LHCN-M2 (cell line): ENCODE measurements at places on chromosomes 4 and X. TPM values are rescaled to one million over a fixed set of nuclear protein-coding genes. Genes with fewer than 3 reads are reported as not detected.
A peak's percentile ranks its signal among the peaks of the same experiment; 100 is the strongest.

GRCh38 chr4:16684097-16684496 lies 214.3 kb downstream of the LDB2 start:
- DNase-seq = no peak

GRCh38 chrX:74179499-74179898 lies 124.5 kb upstream of the ZCCHC13 start:
- DNase-seq = no peak

DNA sequence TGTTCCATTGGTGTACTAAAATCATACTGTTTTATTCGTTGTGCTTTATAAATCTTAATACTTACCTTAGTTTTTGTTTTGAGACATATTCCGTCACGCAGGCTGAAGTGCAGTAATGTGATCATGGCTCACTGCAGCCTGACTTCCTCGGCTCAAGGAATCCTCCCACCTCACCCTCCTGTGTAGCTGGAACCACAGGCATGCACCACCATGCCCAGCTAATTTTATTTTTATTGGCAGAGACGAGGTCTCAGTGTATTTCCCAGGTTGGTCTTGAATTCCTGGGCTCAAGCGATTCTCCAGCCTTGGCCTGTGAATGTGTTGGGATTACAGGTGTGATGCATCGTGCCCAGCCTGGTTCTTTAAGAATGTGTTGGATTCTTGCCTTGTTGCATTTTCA lies 24.4 kb upstream of the DCK start:
- no peak for DNase-seq

DNA sequence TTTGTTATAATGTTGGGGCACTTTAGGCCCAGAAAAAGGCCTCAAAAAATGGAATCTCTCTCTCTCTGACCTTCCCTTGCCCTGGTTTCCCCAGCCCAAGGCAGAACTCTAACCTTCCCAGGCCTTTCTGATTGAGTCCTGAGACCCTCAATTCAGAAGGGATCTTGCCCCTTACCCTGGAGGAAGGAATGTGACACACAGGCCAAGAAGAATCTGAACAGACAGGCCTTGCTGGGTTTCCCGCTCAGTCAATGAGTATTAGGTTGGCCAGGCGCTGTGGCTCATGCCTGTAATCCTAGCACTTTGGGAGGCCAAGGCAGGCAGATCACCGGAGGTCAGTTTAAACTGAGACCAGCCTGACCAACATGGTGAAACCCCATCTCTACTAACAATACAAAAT lies 27.6 kb downstream of the ELOVL6 start:
- DNase-seq = no peak

DNA sequence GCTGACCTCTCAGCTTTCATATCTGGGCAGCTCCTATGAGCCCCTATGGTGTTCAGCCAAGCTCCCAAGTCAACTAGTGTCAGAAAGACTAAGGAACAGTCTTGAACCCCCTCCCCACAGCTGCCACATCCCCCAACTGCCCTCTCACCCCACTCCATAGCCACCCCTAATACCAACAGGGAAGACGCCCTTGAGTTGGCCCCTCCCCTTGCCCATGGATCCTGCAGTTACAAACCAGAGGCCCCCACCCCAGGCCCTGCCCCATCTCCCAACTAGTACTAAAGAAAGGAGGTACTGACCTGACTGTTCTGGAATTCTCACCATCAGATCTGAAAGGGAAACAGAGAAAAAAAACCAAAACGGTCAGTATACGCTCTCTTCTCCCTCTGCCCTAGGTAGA lies 10.2 kb upstream of the IQSEC2 start:
- no peak for DNase-seq

DNA sequence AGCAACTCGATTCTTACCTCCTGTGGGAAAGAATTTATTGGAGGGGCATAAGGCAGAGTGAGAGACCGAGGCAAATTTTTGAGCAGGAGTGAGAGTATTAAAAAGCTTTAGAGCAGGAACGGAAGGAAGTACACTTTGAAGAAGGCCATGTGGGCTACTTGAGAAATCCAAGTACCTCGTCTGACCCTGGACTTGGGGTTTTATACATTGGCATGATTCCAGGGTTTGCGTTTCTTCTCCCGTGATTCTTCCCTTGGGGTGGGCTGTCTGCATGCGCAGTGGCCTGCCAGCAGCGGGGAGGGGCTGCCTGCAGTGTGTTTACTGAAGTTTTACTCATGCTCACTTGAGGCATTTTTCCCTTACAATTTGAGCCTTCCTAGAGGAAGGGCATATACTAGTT lies 3.4 kb downstream of the GALNT7 start:
- no peak for DNase-seq

GRCh38 chrX:118254611-118255010 lies 91.3 kb upstream of the WDR44 start:
- peak; percentile 23 for DNase-seq

DNA sequence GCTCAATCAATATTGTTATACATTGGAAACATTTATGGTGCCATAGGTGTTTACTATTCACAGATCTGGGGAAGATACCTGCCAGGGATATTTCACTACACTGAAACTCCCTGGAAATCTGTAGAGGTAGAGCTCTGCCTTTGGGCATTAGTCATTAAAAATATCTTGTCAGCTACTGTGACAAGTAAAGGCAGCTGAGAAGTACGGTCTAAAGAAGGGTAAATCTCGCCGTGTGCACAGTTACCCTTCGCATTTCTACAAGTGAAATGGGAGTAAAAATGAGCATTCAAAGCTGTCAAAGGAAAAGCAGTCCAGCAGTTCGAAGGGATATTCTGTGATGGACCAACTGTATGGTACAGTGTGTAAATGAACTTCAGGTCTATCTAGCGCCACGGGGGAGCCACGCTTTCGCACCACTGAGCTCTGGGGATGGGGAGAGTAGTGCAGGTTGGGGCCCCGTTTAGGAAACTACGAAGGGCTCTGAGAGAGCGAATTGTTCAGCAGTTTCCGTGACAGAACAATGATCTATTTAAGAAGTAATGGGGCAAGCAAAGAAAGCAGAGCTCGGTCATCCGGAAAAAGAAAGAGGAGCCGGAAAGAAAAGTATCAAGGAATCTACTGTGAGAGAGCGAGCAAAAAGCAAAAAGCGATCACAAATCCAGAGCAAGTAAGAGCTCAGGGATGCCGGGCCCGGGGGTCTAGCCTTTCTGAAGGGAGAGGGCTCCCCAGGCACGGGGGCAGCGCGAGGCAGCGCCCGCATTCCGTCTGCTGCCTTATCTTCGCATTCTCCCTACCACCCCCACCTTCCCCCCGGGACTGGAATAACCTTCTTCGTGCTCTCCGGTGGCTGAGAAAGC lies 646 bp downstream of the TIGD4 start:
- peak; percentile 70 for DNase-seq

- no peak for DNase-seq
These were observed 153.8 kb upstream of the KLF3 start for GRCh38 chr4:38510201-38510600.

- DNase-seq = peak; percentile 48
These were observed 11.8 kb upstream of the DCUN1D4 start for GRCh38 chr4:51831133-51831532.

DNA sequence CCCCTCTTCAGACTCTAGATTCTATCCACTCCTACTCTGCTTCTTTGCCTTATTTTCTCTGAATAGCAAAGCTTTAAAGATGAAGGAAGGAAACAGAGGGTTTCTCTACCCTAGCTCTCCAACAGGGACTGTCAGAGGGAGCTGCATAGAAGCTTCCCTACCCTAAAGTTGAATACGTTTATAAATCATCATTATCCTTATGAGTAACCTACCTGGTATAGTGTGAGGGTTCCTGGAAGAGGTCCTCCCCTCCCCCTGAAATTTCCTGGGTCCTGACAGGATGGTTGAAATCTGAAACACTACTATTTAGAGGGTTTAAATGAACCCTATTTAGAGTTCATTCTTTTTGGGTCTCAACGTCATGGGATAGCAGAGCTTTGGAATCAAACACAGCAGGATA lies 187.0 kb upstream of the RBPJ start:
- no peak for DNase-seq

DNA sequence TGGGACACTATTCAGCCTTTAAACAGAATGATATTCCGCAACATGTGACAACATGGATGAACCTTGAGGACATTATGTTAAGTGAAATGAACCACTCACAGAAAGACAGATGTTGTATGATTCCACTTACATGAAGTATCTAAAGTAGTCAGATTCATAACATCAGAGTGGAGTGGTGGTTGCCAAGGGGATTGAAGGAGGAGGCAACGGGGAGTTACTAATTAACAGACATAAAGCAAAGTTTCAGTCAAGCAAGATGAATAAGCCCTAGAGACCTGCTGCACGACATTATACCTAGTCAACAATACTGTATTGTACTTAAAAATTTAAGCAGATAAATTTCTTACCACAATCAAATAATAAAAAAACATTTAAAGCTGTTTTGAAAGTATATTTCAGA lies 105.0 kb upstream of the NR0B1 start:
- DNase-seq = no peak

DNA sequence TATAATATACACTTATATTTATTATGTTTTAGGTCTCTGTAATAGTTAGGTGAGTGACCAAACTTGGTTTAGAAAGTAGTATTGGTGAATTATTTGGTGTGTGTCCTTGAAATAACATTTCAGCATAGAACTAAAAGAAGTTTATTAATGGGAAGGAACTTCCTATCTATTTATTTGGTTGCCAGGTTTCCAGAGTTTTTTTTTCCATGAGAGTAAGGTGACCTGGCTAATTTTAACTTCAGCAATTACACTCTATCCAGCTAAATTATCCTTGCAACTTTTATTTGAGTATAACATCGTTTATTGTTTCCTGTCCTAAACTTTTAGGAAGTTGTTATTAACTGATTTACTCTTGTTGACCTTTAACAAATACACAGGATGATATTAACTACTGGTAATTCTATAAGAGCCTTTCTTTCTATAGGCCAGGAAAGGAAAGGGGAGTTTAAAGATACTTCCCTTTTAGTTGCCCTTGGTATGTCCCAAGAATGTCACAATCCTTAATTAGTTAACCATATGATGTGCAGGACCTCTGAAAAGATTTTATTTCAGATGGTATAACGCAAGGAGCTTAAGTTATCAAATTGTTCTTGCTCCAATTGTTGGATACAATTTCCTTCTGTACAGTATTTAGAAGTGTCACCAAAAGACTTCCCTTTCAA lies 18.9 kb downstream of the PRDM8 start:
- no peak for DNase-seq

GRCh38 chrX:16870862-16871815 lies 977 bp upstream of the RBBP7 start:
- DNase-seq = peak; percentile 22

- DNase-seq = no peak
These were observed 75.7 kb downstream of the CC2D2A start for GRCh38 chr4:15545371-15545770.

GRCh38 chr4:125243789-125244397 lies 70.9 kb upstream of the FAT4 start:
- DNase-seq = no peak

DNA sequence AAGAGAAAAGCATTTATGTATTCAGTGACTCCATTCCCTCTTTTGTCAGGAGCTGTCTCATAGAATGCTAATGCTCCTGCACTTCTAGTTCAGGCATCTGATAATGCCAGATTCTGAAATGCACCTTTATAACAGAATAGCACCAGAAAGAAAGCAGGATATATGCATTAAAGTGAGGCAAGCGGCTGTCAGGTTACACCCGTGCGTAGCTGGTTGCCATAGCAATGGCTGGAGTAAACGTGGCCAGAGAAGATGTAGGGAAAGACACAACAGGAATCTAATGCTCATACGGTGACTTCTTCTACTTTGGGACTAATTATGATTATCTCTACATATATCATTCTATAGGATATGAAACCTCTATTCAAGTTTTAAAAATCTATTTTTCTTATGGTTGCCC lies 5.9 kb downstream of the EMCN start:
- no peak for DNase-seq

DNA sequence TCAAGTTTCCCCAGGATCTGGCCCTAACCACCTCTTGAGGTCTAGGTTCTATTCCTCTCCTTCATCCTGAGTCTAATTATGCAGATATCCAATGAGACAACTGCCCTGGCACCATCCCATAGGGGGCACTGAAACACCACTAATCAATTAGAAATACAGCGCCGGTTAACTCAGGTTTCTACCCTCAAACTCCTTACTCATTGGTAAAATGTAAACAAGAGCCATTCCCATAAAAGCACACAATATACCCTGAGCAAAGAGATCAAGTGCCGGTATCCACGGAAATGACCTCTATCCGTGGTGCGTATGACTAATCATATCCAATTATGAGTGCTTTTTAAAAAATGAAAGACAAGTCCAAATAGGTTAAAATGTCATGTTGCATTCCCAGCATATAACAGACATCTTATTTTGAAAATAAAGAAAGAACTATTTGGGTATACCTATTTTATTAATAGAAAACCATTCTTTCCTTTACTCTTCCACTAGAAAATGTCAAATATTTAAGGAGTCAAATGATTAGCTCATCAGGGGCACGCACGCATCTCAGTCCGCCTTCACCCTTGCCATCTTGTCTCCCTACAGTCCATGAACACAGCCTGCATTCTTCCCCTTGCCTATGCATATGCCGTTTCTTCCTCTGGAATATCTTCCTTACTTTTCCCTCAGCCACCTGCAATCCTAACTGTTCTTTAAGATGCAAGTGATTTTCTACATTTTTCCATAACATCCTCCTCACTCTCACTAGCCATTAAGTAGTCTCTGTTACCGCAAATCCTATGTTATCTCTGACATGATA lies 141.1 kb downstream of the MAML3 start:
- peak; percentile 77 for DNase-seq

- DNase-seq = no peak
These were observed 2532.5 kb downstream of the ARAP2 start for GRCh38 chr4:33711826-33712225.

DNA sequence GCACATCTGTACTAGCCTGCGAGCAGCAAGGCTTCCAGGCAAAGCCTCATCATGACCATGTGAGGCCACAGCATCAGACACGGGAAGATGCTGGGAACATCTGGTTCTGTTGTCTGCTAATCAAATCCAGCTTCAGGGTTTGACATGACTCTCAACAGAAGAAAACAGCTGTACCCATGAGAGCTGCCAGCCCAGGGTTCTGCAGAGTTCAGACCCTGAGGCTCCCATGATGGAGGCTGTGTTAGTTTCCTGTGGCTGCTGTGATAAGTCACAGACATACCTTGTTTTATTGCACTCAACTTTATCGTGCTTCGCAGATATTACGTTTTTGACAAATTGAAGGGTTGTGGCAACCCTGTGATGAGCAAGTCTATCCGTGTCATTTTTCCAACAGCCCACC lies 37.5 kb downstream of the JAKMIP1 start:
- DNase-seq = no peak

PDGFRA gene
- total RNA-seq = 0.98 and 2.1 TPM in 2 replicates

SLITRK2 gene
- total RNA-seq = not detected in 2 replicates

GPR78 gene
- 0.06 TPM in 1 of 2 replicates, not detected in the other for total RNA-seq

ANXA10 gene
- 0.34 TPM in 1 of 2 replicates, not detected in the other for total RNA-seq

PRR32 gene
- not detected in 2 replicates for total RNA-seq

GNRHR gene
- total RNA-seq = not detected in 2 replicates

DIPK2B gene
- total RNA-seq = not detected in 2 replicates
